Activated CD4-positive, CD25-positive, alpha-beta regulatory T cell (primary cell): ENCODE measurements at places on chromosomes 6 and 20.

DNA sequence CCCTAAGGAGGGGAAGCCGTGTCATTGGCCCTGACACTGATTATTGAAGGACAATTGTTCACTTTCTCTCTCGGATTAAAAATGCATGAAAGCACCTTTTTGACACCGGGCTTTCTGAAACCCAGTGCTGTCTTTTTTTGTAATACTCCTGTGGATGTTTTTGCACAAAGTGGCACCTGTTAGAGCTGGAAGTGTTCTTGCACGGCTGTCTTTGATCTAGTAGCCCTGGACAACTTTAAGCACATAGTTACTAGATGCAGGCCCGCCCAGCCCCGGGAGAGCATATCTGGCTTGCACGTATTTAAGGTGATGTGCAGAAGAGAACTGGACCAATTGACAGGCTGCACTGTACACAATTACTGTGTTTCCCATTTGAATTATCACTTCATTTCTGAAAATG is 72.6 kb downstream of the ARID1B start:
- no peak for DNase-seq

DNA sequence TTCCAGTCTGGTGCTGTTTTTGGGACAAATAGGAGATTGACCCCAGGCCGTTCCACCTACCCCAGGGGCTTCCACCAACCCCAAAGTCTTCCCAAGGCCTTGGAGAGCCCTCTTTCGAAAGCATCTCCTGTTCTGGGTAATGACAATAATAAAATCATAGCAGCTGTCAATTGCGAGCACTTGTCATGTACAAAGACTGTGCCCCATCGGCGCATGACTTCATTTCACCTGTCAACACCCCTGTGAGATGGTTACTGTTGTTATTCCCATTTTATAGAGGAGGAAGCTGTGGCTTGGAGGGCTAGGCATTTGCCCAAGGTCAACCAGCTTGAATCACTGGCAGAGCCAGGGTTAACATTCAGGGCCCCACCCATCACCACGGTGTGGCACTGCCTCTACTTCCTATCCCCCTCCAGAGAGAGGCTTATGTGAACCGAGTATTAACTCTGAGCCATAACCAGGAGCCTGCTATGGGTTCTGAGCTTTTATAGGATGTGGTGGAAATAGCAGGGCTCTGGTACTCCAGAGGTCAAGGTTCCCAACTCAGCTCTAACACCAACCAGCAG is 51.2 kb downstream of the HNF4A start:
- DNase-seq: no peak

DNA sequence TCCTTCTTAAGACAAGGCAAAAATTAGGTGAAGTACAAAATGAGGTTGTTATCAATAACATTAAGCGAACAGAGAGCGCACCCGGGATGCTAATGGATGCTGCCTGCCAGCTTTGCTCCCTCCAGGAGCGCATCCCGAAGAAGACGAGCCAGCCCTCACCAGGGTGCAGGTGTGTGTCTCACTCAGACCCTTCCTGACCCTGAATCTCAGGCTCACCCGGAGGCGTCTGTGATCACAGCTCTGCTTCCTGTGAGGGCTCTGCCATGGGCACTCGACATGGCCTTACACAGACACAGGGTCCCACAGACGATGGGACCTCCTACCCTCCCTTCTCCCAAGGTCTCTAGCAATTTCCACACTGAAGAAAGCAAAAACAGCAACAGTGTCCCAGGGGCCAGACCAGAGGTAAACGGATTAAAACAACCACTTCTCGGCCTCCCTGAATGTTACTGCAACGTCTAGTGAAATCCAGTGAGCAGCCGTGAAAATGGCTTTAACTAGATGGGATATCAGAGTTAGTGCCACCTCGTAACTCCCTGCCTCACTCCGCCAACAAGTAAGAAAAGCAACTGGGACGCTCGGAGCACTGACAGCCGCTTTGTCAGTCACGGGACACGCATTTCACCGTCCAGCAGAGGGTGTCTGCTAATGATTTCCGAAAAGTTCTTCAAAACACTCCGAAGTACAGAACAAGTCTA is 11.7 kb downstream of the ZBTB46 start:
- DNase-seq: no peak

- DNase-seq: no peak
These were observed 84.2 kb downstream of the ISM1 start for GRCh38 chr20:13305284-13305683.

GRCh38 chr6:159467473-159468041 is 225.5 kb downstream of the SOD2 start:
- no peak for DNase-seq

DNA sequence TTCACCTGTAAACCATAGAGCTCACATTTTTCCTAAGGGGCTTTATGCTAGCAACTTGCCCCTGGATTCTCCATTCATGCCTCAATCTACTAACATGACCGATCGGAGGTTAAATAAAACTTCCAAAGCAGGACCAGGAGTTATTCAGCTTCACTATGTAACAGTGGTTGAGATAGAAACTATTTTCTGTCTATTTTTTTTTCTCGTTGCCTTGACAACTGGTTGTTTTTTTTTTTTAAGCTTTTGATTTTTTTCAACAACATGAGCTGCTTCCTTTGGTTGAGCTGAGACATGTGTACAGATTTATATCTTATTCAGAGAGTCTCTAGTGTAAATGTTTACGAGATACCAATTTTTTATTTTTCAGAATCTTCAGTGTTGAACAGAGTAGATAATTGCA is 85.7 kb downstream of the SHLD1 start:
- no peak for DNase-seq

DNA sequence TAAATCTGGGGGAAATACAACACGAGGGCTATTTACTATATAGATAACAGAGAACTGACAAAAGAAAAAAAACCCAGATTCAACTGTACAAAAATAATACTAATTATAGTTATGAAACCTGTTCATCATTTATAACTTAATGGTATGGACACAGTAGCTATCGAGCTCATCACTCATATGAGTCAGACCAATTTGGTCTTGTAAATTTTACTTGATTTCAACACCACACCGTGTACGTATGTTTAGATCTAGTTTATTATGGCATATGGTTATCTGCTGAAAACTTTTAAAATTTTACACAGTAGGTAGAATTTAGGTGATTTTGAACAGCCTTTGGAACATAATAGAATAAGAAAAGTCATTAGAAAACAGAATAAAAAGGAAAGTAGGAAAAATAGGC is 5.5 kb downstream of the MYLK4 start:
- DNase-seq: no peak

- no peak for DNase-seq
These were observed 43.9 kb upstream of the PRND start for GRCh38 chr20:4677846-4678245.

DNA sequence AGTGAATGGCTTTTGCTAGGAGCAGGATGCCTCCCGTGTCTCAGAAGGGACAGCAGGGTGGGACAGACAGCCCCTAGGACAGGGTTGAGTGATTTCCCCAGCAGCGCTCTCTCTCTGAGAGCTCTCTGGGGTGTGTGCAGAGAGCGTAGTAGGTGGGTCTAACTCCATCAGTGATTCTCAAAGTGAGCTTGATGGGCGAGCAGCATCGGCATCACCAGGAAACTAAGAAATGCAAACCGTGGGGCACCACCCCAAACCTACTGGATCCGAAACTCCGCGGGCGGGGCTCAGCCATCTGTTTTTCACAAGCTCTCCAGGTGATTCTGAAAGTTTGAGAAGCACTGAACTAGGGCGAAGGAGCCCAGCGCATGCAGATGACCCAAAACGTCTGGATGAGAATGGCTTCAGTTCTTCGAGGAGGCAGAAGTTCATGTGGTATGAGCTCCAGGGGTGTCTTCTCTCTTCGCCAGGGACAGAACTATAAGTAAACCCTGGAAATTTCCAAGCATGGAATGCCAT is 119.6 kb upstream of the RNF24 start:
- DNase-seq: no peak

GRCh38 chr6:40466986-40467539 is 120.1 kb downstream of the LRFN2 start:
- DNase-seq: no peak

- DNase-seq: no peak
These were observed 838 bp downstream of the STMN3 start for GRCh38 chr20:63652192-63652980.

- no peak for DNase-seq
These were observed 7.2 kb downstream of the LMBRD1 start for GRCh38 chr6:69789578-69789977.

DNA sequence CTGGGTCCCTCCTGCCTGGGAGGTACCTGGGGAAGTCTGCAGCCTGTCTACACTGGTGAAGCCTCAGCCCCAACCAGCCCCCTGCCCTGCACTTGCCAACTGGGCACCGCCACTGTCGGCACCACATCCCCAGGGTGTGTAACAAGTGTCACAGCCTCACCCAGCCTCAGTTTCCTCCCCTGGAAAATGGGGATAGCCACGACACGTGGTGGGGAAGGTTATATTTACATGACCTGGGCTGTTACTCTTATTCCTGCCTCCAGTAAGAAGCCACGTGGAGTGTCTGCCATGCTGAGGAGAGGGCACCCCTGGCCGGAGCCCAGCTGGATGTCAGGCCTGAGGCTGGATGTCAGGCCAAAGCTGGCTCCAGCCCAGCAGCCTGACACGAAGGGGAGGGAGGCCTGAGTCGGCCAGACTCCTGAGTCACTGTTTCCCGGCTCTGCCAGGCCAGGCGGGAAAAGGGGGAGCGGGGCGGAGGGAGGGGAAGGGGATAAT is 44.9 kb downstream of the SNAI1 start:
- DNase-seq: no peak

DNA sequence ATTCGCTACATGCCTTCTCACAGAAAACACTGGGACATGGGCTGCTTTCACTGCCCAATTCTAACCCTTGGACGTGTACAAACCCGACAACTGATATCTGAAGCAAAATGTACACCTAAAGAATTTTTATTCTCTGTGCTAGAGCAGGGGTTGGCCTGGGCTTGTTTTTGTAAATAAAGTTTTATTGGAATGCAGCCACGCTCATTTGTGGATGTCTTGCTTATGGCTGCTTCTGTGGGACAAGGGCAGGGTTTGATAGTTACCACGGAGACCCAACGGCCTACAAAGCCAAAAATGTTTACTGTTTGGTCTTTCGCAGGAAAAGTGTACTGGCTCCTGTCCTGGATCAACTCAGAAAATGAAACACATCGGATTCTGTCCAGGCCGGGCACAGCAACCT is 58.1 kb upstream of the APCDD1L start:
- no peak for DNase-seq

GRCh38 chr20:10314198-10314597 is 95.6 kb downstream of the SNAP25 start:
- DNase-seq: no peak
